NCI-H446 (cell line): ENCODE measurements at places on chromosomes 5 and 9.

DNA sequence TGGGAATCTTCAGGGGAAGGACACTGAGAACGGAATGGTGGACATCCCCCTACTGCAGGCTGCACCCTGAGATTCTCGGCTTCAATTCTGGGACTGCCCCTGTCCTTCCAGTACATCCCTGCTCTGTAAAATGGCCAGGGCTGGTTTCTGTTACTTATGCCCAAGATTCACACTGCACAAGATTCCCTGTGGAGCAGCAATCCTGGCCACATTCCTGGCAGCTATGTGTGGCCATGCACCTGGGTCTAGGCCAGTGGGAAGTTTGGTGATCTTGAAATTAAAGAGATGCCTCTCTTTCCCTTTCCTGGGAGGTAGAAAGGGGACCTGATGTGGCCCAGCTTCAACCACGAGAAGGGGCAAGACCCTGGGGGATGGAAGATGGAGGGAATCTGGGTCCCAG, 27.6 kb downstream of the WHRN start:
- no peak for DNase-seq

GRCh38 chr5:91954136-91954535, 571.0 kb upstream of the ARRDC3 start:
- DNase-seq, result no peak

- no peak for DNase-seq
These were observed 20.4 kb upstream of the SELENOP start for GRCh38 chr5:42832060-42832459.

DNA sequence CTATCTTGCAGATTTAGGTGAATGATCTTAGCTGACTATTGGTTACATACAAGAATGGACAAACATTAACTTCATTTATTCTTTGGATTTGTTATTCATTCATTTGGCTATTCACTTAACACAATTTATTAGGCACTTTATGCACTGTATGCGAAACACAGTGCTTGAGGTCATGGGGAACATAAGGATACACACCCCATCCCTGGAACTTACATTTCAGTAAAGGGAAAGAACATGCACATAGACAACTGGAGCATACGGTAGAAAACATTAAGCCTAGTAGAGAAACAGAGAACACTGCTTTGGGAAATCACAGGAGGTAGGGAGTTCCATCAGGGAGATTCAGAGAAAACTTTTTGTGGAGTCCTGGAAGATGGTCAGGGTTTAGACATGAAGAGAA, 22.2 kb downstream of the LIX1 start:
- no peak for DNase-seq

- no peak for DNase-seq
These were observed 1.7 kb upstream of the SPRY4 start for GRCh38 chr5:142326480-142326938.

DNA sequence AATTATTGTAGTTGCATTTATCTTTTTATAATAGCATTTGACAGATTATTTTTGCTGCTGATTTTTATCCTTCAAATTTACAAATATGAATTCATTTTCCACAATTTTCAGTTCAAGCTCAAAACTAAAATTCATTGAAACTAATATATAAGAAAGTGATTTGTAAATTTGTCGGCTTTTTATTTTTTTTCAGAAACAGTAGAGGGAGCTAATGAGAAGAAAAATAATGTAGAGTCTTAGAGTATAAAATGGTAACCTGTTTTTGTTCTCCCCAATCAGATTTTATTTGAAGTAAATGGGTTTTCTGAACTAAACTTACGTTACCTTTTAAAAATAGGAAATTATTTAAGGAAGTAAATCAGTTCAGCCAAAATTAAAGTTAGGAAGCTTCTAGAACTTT, 19.2 kb downstream of the PRRC1 start:
- DNase-seq, result no peak
